ENCODE measurements at places on chromosomes 12 and 14.

DNA sequence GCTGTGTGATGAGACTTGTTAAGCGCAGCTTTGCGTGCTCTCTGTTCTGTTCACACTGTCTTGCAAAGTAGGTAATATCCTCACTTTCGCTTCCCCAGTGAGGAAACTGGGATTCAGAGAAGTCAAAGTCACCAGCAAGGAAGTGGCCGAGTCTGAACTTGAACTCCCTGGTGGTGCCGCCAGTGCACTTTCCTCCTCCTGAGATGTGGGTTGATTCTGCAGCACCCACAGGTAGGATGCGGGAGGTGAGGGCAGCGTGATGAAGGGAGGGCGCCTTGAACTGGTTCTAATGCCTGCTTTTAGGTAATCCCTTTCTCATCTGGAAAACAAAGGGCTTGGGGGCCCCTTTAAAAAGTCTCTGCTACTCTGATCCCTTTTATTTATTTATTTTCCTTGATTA, 54.9 kb upstream of the IGF1 start:
- no peak for DNase-seq

GRCh38 chr14:102856179-102856578, 66.3 kb upstream of the AMN start:
- DNase-seq, result no peak

GRCh38 chr12:104237930-104238329, 22.4 kb downstream of the TXNRD1 start:
- DNase-seq, result no peak

- DNase-seq, result no peak
Measured at GRCh38 chr12:26471560-26471959, 276.2 kb downstream of the SSPN start.

DNA sequence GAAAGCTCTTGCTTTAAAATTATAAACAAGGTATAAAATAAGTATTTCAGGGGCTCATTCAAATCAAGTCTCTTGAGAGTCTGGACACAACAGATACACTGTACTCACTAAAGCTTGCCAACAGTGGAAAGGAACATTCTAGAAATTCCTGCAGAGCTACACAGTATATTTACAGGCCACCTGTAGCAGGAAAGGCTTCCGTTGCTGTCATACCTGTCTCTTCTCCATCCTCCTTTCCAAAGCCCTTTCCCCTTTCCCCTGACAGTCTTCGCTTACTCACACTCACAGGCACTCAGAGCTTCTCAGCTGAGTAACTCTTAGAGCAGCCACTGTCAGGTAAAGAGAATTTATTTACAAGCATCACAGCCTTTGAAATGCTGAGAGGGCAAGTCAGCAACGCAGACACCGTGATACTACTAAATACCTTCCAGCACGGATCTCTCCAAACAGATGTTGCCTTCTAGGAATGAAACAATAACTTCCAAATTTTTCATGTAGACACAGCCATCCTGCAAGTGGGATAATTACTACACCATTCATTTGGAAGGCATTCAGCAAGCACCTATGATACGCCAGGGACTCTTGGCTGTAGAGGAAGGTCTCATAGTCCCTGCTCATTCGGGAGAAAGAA, 167.9 kb downstream of the FOXN3 start:
- no peak for DNase-seq

DNA sequence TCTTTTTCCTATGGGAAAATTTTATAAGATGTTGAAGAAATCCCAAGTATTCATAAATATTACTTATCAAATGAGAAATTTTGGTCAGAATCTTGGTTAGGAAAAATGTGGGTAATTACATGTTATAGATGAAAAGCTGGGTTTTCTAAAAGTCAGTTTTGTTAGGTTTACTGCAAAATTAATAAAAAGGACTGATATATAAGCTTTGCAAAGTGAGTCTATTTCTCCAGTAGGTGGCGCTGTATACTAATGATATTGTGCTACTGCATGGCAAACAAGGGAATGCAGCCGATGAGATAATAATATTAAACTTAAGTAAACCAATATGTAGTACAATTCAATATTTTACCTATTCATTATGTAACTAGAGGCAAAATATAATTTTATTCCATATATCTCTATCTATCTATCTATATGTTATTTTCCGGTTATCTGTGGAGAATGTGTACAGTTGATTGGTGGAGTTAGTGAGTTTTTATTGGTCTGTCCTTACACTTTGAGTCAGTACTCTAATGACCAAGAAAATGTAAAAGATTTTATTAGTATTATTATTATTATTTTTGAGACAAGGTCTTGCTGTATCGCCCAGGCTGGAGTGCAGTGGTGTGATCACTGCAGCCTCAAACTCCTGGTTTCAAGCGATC, 32.9 kb downstream of the MIPOL1 start:
- peak; percentile 72 for DNase-seq

GRCh38 chr14:67529947-67530935, 2.8 kb upstream of the PLEKHH1 start:
- no peak for DNase-seq

DNA sequence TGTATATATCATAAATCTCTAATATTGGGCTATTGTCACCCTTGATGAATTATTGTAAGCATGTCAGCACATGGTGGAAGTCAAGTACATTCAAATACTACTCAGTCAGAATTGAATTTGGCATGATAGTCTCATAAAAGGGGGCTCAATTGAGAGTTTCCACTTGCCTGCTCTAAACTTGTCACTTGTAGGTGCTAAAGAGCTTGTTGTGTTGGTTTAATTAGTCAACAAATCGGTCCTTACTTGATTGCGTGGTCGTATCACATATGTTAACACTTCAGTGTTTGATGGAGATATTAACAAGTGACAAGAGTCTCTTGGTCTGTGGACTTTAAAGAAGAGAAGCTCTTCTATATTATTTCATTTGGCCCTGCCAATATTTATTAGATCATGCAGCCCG, 81.1 kb downstream of the NKX2-1 start:
- peak; percentile 74 for DNase-seq

- DNase-seq, result no peak
Measured at GRCh38 chr12:59396519-59396918, 199.3 kb upstream of the SLC16A7 start.

- no peak for DNase-seq
Measured at GRCh38 chr12:2970744-2971143, 11.5 kb downstream of the TEAD4 start.

- DNase-seq, result no peak
Measured at GRCh38 chr12:130014485-130014807, 110.6 kb upstream of the TMEM132D start.

DNA sequence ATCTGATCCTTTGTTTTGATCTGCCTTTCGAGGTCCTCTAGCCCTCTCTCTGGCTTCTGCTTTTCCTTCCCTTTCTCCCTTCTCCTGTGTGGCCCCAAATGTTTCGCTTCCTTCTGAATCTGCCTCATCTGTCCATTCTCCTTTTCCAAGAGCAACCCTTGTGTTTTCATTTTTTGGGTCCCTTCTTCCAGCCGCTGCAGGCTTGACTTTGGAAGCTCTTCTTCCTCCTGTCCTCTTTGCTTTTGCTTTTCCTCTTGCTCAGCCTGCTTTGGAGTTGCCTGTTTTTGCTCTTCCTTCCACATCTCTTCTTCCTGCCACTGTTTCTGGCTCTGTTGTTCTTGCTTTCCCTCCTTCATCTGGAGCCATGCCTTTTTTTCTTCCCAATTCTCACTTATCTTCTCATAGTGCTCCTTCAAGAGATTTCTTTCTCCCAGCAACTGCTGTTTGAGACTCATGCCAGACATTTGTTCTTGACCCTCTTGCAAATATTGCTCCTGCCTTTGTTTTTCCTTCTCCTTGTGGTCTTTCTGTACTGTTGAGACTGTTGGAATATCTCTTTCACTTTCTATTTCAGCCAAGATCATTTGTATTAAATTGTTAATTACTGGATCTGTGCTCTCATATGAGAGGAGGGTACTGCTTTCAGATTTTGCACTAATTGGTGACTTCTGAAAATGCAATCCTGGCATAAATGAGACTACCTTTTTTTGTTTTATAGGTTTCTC, 42.4 kb downstream of the FAM186A start:
- no peak for DNase-seq

GRCh38 chr12:108312693-108313189, 26.4 kb downstream of the CMKLR1 start:
- no peak for DNase-seq

GRCh38 chr12:57899010-57899662, 42.2 kb upstream of the ATP23 start:
- DNase-seq, result no peak

- DNase-seq, result no peak
Measured at GRCh38 chr14:97301931-97302559, 504.9 kb downstream of the VRK1 start.

DNA sequence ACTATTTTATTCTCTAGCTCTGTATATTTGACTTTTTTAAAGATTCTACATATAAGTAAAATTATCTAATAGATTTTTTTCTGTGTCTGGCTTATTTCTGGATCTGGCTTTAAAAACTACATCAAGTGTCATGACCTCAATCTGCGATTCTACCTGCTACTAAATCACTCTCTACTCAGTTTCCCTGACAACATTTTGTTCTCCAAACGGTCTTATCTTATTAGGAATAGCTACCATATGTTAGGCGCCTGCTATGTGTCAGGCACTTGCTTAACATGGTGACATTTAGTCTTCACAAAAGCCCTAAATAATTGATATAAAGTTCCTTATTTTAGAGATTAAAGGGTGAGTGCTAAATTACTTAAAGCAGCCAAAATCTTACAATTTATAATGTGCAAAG, 1362.9 kb upstream of the FLRT2 start:
- DNase-seq, result no peak

DNA sequence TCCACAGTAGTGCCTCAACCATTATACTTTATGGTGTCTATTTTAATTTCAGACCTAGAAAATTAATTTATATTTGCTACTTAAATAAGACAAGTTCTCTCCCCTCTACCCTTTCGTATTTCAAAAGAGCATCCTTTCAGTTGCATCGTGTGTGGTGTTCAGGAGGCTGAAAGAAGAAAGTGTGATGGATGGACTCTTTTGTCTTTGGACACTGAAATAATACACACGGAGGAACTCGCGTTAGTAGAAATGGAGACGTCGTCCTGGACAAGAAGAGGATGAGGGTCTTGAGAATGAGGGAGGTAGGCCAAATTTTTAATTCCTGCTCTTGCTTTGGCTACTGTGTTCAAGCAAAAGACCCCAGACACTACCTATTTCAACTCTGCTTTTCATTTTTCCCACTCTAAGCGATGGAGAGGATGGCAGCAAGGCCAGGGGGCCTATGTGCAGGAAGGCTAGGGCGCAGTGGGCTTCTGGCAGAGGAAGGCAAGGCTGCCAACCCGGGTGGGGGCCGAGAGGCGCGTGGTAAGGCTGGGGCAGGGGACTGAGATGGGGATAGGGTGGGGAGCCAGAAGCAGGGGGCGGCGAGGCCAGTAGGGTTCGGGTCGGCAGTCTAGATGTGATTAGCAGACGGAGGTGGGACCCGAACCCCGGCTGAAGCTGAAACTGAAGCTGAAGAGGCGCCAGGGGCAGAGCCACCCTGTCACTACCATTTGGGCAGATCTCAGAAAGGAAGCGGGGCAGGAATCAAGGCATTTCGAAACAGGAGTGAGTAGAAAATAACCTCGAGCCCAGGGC, 722 bp downstream of the TMED8 start:
- DNase-seq, result no peak

GRCh38 chr12:48084066-48084465, 21.8 kb downstream of the SENP1 start:
- DNase-seq, result no peak

DNA sequence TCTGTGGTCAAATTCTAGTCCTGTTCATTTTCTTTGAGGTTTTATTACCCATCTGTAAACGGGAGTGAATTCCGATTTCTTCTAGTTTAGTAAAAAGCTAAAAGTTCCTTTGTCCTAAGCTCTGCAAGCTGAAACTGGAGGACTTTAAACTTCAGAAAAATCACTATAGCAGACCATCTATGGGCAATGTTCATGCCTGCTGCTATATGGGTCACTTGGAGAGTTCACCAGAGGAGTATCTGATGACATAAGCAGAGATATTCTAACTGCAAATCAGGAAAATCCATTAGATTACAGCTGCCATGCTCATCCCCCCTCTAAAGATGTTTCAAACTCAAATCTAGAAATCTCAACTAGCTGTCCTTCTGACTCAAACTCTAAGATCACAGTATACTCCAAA, 193.0 kb upstream of the RTL1 start:
- DNase-seq, result no peak

All from NCI-H1417 treated with DMSO at 0.1 percent for 48 hours (cell line).